ENCODE measurements at places on chromosomes 3 and 15.

DNA sequence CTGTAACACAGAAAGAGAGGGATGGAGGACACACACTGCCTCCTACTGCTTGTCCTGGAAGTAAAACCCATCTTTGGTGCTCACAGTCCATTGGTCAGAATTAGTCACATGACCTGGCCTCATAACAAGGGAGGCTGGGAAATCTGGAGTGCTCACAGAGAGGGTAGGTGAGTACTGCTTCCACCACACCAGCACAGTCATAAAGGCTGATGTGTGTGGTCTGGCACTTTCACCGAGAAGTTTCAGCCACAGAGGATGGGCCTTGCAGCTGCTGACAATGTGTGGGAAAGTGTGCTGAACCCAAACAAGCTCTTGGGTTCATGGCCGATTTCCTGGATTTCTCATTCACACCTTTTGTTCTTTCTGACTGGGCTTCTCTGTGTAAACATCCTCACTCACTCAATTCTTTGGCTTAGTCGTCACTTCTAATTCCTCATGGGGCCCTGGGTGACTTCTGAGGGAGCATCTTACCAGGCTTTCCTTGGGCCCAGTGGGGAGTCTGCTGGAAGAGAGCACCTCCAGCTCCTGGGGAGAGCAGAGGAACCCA is 100.7 kb downstream of the ASB7 start:
- no peak for DNase-seq

- no peak for DNase-seq
These were observed 290.0 kb upstream of the THBS1 start for GRCh38 chr15:39290711-39291435.

- no peak for DNase-seq
These were observed 987.0 kb downstream of the NTRK3 start for GRCh38 chr15:87269566-87269965.

DNA sequence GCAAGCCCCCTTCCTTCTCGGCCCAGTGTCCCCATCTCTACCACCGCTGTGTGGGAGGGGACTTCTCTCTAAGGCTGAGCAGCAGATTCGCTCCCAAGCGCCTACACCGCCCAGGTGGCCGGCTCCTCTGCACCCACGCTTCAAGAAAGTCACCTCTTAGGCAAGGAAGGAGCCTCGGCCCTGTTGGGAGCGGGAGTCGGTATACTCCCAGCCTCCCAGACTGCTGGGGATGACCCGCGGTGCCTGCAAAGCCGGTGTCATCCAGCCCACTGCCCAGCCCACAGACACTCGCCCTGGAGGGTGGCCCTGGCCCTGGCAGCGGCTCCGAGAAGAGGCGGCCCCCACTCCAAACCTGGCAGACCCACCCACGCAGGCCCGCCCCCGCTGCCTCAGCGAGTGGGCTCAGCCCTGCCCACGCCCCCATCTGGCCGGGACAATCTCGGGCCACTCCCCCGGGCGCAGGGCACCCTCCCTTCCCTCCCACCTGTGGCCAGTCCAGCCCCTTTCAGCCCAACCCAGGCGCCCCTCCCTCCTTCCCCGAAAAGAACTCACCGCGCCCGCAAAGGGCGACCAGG is 396 bp downstream of the CHRNB4 start:
- no peak for DNase-seq

DNA sequence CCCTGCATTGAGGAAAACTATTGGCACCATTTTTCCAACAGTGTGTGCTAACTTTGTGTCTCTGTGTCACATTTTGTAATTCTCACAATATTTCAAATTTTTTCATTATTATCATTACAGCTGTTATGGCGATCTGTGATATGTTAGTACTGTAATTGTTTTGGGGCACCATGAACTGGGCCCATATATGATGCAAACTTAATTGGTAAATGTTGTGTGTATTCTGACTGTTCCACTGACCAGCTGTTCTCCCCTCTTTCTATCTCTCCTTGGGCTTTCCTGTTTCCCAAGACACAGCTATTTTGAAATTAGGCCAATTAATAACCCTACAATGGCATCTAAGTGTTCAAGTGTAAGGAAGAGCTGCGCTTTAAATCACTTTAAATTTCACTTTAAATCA is 2.2 kb upstream of the CYP8B1 start:
- no peak for DNase-seq

GRCh38 chr3:158728061-158728377 is 4.2 kb downstream of the RARRES1 start:
- no peak for DNase-seq

DNA sequence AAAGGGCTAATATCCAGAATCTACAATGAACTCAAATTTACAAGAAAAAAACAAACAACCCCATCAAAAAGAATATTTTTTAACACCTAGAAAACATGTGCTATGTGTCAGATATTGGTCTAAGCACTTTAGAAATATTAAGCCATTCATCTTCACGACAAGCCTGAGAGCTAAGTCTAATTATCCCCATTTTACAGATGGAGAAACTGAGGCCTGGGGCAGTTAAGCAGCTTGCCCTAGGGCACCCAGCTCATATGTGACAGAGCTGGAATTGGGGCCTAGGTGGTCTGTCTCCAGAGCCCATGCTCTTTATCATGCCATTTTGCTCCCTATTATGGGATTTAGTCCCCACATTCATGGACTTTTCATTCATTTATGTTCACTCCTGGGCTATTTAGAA is 92.8 kb downstream of the CYP19A1 start:
- DNase-seq: no peak

- no peak for DNase-seq
These were observed 303.9 kb upstream of the SLCO3A1 start for GRCh38 chr15:91549581-91549980.
